Right forelimb (tissue), 1 donor: ENCODE measurements at places on chromosomes 3 and 15.

GRCh38 chr15:96360581-96361308 lies 30.2 kb downstream of the NR2F2 start:
- no peak for DNase-seq

- no peak for DNase-seq
Measured at GRCh38 chr15:36472672-36473071, 106.8 kb upstream of the CDIN1 start.

GRCh38 chr15:49135911-49136310 lies 19.5 kb downstream of the COPS2 start:
- no peak for DNase-seq

GRCh38 chr3:69082805-69083204 lies 1.9 kb upstream of the ARL6IP5 start:
- no peak for DNase-seq

DNA sequence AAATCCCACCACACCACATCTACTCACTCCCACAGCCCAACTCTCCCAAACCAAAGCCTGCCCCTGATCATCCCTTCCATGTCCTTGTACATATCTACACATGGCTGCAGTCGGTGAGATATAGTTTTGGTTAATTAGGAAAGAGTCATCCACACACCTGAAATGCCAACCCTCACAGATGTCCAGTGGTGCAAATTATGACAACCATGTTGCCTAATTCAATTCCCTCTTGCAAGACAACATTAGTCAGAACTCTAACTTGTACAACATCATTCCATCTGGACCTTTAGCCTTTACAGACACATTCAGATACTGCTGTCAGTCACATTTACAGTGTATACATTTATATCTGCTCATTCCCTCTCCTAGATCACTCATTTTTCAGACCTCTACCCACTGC lies 41.2 kb downstream of the TUBGCP4 start:
- DNase-seq = no peak

DNA sequence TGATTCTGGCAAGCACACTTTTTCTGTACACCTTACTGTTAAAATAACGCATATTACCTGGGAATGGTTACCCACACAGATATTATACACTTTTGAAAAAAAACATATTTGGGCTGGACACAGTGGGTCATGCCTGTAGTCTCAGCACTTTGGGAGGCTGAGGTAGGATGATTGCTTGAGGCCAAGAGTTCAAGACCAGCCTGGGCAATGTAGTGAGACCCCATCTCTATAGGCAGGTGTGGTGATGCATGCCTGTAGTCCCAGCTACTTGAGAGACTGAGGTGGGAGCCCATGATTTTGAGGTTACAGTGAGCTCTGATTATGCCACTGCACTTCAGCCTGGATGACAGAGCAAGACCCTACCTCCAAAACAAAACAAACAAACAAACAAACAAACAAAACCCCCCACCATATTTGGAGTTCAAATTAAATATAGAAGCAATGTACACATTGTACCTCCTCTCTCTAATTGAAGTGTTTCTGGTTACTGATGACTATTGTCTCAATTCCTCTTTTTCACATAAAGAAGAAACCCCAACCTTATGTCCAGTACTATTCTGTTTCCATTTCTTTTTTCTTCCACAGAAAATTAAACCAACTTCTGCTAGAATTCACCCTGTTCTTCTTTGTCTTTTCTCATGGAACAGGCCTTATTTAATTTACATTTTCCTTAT lies 152.6 kb upstream of the UMPS start:
- DNase-seq = no peak

DNA sequence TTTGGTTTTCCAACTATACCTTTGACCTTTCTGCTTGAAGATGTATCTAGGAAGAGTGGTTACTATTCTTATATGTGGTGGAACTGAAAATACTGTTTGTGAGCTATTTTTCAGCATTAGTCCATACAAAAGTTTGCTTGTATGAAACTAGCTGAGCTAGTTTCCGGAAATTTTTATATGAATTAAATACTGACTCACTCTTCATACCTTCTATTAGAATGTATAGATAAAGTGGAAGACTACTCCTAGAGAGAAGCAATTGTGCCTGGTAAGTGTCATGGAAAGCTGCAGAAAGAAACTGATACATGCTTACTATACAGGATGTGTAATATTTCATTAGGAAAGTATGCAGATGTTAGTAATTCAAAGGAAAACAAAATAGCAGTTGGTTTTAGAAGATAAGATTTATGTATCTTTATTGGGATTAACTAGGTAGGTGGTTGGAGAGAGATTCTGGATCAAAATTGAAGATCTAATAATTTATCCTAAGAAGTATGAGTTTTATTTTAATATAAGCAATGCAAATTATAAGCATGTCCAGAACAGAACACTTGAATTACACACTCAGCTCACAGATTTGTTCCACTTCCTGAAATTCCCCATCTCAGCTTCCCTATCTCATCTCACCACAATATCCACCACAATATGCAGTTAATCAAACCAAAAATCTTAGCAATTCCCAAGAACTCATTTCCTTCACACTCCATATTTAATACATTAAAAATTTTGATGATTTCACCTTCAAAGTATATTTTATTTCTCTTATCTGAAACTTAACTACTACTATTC lies 82.8 kb downstream of the BCHE start:
- DNase-seq = no peak

GRCh38 chr15:57436166-57436565 lies 59.9 kb downstream of the CGNL1 start:
- DNase-seq = no peak

DNA sequence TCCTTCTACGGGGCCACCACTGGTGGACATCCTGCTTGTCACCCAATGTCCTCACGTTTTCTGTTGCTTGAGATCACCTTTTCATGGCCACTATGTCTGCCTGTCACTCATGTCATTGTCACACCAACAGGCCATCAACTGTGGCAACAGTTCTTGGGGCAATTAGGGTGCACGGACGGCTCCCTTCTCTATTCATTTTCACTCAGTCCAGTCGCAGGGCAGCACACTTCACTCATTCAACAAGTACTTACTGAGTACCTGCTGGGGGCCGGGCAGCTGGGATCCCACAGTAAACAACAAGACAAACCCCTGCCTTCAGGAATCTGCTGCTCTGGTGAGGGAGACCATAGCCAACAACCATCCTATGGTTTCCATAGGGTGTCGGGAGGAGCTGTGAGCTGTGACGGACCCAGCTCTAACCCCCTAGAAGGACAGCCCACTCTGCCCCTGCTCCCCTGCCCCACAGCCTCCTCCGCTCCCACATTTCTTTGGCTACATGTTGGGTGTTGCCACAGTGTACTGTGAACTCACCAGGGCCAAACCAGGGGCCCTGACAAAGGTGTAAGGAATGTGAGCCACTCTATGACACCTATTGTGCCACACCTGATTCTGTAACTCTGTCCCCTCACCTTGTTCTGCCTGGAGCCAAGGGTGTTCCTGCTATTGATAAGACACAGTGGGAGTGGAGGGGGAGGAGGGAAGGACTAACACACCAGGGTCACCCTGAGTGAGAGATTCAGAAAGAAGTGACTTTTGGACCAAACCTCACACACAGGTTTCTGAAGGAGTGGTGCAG lies 1.9 kb downstream of the VILL start:
- DNase-seq = peak; percentile 41

GRCh38 chr15:35289024-35289617 lies 204.0 kb upstream of the NANOGP8 start:
- DNase-seq = no peak

DNA sequence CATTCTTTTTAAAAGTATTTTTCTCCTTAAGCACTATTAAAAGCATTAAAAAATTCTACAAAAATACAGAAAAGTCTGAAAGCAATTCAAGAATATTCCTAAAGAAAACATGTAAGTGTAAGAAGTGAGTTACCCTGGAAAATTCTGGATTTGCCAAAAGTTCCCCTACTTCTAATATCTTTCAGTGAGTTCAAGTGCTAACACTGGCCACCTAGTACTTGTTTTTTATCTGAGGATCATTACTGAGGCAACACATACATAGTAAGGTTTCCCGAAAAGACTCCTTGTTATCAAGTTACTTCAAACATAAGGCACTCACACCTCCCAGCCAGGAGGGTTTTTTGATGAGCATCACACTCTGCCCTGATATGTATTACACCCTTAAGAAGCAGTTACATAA lies 158.4 kb downstream of the TIGIT start:
- no peak for DNase-seq

- DNase-seq = no peak
Measured at GRCh38 chr15:30921781-30922479, 18.2 kb downstream of the FAN1 start.

- DNase-seq = no peak
Measured at GRCh38 chr3:48345946-48346572, 12.6 kb upstream of the SPINK8 start.

DNA sequence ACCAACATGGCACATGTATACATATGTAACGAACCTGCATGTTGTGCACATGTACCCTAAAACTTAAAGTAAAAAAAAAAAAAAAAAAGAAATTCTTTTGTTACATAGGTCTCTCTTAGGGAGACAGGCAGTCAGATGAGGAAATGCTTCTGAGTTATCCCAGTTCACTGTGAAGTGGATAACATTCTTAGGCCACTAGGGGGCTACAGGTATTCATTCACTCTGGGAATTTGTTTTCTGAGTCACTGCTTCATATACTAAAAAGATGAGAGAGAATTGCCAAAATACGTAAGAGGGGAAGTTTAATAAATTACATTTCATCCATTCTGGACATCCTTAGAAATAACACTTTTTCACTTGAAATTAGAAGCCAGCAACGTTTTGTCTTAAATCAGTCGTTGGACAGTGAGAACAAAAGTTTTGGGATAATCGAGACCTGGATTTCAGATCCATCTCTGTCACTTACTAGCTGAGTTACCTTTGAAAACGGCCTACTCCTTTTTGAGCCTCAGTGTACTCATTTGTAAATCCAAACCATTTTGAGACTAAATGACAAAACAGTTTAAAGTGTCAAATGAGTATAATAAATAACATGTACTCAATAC lies 738.4 kb upstream of the ALCAM start:
- no peak for DNase-seq

GRCh38 chr3:165636684-165637015 lies 200.6 kb downstream of the BCHE start:
- DNase-seq = no peak

DNA sequence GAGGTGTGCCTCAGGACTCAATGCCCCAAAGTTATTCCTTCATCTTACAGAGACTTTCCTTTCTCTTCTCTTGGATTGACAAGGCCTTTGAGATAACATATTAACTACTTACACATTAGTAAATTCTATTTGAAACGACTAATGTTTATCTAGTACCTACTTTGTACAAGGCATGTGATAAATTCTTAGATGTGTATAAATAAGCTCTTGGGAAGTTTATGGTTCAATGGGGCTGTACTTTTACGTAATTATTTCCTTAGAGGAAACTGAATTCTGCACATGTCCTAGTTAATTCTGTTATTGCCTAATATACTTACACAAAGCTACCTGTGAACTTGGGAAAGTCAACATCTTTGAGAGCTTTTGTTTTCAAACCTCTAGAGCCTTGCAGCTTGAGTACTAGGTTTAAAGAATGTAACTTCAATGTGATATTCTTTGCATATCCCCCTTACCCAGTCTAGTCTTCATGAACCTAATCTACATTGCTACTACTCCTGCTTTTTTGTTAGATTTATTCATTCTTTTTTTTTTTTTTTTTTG lies 58.5 kb upstream of the RAP2B start:
- DNase-seq = no peak

- no peak for DNase-seq
Measured at GRCh38 chr3:155785662-155786295, 20.3 kb downstream of the C3orf33 start.
